ENCODE measurements at places on chromosomes 1 and 21.

GRCh38 chr1:90798344-90798743, 81.2 kb upstream of the BARHL2 start:
- DNase-seq = no peak

DNA sequence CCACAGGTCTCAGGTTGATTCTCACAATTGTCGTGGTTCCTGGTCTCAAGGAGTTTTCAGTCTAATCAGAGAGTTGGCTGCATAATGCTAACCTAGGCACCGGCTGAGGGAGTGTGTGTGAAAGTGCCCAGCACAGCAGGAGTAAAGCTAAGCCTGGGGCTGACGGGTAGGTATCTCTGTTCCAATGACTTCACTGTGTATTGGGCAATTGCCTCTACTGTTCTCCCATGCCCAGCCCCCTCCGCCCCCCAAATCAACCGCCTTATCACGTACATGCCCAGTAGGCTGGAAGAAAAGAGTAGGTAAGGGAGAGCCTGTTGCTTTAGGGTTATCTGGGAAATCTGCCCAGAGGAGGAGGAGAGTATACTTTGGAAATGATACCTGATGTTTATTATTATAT, 54.7 kb downstream of the MRPS6 start:
- DNase-seq = no peak

DNA sequence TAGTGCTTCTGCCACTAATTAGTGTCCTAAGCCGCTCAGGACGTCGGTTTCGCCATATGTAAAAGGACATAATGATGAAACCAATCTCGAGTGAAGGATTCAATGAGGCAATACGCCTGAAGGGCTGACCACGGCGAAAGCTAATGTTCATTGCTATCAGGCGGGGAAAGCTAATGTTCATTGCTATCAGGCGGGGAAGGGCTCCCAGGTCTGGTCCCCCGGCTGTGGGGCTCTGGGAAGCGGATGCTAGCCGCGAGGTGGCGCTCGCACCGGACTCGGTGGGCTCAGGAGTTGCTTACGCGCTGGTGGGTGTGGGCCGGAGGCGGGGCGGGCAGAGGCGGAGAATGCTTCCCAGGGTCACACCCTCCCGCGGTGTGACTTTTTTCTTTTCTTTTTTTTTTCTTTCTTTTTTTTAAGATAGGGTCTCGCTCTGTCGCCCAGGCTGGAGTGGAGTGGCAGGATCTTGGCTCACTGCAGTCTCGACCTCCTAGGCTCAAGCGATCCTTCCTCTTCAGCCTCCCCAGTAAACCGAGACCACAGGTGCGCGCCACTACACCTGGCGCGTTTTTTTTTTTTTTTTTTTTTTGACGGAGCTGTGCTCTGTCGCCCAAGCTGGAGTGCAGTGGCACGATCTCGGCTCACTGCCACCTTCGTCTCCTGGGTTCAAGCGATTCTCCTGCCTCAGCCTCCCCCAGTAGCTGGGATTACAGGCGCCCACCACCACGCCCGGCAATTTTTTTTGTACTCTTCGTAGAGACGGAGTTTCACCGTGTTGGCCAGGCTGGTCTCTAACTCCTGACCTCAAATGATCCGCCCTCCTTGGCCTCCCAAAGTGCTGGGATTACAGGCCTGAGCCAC, 1.1 kb upstream of the PEAR1 start:
- DNase-seq = peak; percentile 76

DNA sequence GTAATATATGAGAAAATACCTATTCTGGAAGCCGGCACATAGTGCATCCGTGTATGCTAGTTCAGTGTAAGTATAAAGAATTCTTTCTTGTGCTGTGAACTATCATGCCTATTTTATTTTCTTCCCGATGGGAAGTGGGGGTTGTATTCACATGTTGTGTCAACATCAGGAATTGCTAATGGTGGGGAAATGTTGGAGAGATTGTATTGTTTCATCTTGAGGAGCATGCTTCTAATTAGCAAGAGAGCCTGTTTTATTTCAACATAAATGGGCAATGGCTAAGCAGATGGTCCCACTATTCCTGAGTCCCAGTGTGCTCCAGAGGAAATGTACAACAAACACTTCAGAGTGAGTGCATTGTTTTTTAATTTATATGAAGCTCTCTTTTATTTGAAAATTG, 485.2 kb downstream of the PLPP3 start:
- DNase-seq = no peak

DNA sequence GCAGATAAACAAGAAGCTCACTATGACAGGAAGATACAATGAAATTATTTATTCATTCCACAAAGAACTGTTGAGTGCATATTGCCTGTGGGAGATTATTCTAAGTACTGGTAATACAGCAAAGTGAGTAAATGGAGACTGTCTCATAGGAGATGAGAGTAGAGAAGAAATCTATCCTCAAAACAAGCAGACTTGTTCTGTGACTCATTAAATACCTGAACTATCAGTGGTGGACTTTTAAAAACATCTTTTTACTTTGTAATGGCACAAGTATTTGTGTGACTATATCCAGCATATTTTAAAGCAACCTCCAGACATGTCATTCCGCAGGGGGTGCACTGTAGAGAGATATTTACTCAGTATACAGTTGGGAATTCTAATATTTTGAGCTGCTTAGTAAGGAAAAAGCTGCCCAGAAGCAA, 259.2 kb downstream of the FMN2 start:
- DNase-seq = no peak

DNA sequence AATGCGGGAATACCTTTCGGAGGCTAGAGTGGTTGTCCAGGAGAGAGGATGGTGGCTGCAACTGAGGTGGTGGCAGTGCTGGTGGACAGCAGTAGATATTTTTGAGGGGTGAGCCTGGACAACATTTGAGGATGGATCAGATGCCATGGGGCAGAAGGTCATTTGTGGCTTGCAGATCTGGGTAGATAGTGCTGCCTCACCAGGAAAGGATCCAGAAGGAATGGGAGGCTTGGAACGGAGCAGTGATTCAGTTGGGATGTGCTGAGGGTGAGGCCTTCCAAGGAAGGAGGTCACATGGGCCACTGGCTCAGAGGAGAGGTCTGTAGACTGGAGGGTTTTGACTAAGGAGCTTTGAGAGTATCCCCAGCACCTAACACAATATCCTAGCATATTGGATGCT, 110.8 kb upstream of the KAZN start:
- no peak for DNase-seq

- DNase-seq = no peak
These were observed 165.4 kb upstream of the KCNK2 start for GRCh38 chr1:214917081-214917635.

- peak; percentile 46 for DNase-seq
These were observed 94.4 kb upstream of the KRTAP19-8 start for GRCh38 chr21:31132574-31133242.

DNA sequence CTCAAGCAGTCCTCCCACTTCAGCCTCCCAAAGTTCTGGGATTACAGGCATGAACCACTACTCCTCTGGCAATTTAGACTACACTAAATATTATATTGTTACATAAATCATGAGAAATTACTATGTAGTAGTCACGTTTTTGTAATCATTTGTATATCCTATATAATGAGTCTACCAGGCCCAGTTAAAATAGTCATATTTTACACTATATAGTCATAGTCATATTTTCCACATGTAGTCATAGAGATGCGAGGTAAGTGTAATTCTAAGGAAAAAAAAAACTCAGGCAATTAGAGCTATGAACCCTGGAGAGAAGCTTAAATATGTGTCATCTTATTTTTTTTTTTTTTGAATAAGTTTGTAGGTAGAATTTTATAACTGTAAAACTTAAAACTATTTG, 90.0 kb downstream of the FNBP1L start:
- no peak for DNase-seq

DNA sequence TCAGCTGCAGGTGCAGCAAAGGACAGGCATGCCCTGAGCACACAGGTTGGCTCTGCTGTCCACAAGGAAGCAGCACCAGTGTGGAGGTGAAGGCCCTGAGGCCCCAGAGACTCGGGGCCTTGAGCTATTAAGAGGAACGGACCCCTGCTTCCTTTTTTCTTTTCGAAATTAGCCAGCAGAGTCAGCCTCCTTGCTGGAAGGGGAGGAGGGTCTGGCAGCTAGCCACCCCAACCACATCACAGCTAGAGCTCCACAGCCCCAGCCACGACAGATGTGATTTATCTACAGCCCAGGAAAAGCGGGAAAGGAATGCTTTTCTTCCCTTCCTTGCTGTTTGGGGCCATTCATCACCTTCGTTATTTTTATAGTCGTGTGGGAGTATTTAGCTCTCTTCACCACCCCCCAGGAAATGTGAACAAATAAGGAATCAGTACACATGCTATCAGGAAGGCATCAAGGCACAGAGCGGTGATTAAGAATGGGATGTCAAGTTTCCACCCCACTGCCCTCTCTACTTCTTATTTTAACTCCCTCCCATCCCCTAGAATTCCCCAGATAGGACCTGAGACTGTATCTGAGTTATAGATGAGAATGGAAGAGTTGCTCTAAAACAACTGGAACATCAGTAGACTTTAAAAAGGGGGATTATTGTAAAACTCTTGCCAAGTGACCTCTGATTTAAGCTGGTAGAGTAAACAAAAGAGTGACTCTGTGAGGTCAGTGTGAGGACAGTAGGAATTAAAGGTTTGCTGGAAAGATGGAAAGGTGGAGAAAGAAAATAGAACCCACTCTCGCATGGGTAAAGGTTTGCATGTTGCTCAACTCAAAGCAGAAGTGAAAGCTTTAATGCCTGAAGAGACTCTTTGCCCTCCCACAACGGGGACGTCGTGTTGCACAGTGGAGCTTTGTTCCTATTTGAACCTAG, 224.7 kb upstream of the GJB5 start:
- DNase-seq = no peak
